ENCODE measurements at places on chromosomes 5 and 9.

DNA sequence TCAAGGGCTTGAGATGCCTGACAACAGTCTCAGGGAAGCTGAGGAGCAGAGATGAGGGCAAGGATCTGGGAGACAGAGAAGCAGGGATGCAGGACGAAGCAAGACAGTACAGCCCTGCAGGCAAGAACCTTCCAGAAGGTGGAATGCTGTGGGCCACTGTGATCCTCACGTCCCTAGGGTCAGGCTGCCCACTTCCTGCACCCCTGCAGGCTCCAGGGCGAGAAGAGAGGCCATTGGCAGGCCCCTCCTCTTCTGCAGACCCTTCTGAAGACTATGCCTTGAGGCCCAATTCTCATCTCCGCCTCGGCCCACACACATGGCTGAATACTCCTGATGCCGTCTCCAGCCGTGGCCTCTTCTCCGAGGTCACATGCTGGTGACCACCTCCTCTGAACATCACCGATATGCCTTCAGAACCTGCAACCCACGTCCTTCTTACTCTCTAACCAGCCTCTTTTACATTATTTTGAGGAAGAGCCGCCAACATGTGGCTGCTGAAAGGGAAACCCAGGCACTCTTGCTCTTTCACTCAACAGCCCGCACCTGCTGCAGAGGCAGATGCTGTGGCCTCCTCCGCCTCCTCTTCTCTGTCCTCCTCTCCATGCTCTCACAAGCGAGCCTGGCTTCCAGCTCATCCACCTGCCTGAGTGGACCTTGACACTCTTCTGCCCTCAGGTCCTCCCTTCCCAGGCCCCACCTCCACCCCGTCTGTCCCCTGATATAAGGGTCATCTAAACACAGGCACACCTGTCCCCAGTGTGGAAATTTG lies 181.5 kb downstream of the IRX2 start:
- DNase-seq: no peak

DNA sequence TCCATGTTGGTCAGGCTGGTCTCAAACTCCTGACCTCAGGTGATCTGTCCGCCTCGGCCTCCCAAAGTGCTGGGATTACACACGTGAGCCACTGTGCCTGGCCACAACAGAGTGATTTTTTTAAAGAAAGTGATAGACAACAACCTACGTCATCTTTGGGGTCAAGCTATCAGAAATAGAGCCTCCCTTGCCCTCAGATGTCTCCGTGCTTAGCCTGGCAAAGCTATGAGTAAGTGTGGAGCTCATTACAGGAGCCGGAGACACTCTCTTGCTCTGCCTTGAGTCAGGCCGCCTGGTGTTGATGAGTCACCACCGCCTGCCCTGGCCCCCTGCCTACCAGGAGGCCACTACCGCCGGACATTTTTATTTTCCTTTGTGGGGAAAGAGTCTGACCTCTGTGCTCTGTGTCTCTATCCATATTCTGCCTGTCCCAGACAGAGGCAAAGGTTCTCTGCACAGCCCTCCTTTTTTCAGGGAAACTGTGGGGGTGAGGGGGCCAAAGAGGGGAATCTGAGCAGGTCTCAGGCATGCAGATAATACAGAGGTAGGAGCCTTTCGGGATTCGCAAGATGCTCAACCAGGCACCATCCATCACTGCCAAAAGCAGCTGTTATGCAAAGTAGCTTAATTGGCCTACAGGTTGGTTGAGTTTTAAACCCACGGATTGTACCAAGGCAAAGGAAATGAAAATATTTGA lies 123.7 kb upstream of the CPEB4 start:
- no peak for DNase-seq

- peak; percentile 39 for DNase-seq
Measured at GRCh38 chr5:61306531-61307131, 25.4 kb upstream of the ZSWIM6 start.

- DNase-seq: no peak
Measured at GRCh38 chr9:75938946-75939345, 48.5 kb downstream of the PCSK5 start.

DNA sequence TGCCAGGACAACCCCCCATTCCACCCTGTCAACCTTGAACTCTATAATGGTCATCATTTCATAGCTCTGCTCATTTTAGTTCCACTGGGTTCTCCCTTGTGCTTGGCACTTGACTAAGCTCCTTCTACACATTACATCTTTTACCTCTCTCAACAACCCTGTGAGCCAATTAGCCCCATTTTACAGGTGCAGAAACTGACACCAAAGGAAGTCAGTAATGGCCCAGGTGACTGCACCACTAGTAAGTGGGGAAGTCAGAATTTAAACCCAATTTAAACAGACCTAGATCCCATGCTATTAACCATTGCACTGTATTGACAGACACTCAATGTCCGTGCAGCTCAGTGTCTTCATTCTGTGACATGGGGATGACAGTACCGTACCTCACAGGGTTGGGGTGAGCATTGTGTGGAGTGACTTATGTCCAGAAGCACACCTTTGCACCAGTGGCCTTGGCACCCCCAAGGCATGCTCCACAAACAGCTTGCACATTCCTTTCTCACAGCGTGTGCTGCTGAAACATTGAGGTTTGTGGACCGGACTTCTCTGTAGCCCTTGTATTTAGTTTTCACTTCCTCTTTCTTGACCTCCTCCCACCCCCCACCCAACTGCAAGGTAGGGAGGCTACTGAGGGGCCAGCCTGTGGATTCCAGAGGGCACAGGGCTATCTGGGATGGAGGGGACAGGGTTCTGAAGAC lies 23.1 kb downstream of the IRF1 start:
- no peak for DNase-seq

- no peak for DNase-seq
Measured at GRCh38 chr5:88226881-88227450, 41.7 kb downstream of the TMEM161B start.

GRCh38 chr5:74642543-74642863 lies 2.0 kb upstream of the ENC1 start:
- no peak for DNase-seq

DNA sequence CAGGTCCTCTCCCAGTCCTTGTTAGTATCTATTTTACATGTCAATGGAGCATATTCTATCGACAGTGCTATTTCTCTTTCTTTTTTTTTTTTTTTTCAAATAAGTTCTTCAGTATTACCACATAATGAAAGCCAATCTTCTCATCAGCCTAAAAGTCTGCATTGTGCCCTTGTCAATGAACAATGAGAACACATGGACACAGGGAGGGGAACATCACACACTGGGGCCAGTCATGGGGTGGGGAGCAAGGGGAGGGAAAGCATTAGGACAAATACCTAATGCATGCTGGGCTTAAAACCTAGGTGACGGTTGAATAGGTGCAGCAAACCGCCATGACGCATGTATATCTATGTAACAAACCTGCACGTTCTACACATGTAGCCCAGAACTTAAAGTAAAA lies 47.7 kb upstream of the TEX48 start:
- DNase-seq: no peak

DNA sequence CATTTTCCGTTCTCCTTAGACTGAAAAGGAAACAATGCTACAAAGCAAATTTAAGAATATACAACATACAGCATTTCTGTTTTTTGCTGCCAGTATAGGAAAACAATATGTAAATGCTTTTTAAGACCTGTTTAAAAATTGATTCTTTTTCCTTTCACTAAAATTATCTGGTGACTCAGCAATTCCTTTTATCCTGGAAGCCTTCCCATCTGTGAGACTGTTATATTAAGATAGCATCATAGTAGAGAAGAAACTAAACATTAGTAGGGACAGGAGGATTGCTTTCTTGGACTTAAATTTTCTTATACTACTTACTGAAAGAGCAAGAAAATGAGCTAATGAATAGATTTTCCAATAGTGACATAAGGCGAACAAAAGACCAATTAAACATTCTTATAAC lies 30.0 kb upstream of the GPR21 start:
- DNase-seq: no peak

GRCh38 chr5:157294407-157295091 lies 28.6 kb downstream of the CYFIP2 start:
- no peak for DNase-seq

DNA sequence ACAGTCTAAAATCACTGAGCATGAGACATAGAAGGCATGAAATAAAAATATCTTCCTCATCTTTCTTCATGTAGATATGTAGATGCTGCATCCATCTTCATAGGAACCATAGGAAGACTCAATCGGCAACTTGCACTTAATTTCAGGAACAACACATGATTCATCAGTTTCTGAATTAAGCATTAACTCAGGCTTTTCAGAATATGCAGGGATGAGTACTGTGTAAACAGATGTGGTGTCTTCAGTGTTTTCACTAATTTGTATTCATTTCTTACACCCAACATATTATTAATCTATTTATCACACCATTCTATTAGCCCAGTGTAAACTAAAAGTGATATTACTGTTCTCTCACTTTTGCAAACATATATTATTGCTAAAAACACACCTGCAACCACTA lies 305.9 kb upstream of the DAB2 start:
- no peak for DNase-seq

- DNase-seq: no peak
Measured at GRCh38 chr9:113501129-113501686, 37.7 kb downstream of the RGS3 start.

DNA sequence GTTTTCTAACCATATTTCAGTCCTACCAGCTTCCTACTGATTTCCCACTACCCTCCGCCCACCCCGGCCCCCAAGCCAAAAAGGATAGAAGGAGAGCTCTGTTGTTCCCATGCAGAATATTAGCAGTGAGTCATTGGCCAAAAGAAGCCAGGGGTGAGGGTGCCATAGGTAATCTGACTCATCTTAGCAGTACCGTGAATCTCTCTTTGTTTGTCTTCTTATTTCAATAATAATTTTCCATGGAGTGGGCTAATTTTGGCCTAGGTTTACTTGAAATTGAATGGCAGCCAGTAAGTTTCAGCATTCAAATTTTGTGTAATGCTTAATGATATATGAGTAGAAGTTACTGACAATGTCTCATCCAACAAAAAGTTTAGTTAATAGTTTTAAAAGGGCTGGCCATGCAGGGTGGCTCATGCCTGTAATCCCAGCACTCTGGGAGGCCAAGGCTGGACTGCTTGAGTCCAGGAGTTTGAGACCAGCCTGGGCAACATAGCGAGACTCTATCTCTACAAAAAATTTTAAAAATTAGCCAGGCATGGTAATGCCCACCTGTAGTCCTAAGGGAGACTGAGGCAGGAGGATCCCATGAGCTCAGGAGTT lies 74.2 kb downstream of the C9orf152 start:
- no peak for DNase-seq

DNA sequence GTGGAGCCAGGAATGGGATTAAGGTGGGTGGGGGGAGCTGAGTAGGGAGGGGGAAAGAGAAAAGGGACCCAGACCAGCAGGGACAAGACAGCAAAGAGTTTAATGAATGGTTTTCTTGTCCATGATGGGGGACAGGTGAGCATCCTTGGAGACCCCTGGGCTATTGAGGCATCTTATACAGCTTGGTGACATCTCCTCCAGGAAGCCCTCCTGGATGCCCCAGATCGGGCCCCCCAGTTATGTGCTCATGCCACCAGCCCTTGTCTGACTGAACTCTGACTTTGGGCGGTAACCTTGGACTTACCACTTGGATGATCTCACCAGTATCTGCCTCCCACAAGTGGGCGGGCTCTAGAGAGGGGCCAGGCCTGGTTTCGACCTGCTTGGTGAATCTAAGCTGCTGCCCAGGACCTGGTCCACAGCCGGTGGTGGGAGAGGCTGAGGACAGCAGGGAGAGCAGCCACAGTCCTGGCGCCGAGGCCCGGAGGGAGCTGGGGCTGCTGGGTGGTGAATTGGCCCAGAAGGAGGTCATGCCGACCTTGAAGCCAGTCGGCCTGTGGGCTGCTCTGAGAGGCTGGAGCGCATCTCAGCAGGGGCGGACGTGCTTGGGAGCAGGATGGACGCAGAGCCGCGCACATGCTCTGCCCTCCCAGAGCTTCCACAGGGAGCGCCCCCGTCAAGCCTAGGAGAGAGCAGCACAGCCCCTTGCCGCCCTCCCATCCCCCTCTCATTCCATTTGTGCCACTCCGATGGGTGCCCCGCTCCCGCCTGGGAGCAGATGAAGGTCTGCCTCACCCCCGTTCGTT lies 36.2 kb downstream of the UNC5A start:
- DNase-seq: peak; percentile 16

DNA sequence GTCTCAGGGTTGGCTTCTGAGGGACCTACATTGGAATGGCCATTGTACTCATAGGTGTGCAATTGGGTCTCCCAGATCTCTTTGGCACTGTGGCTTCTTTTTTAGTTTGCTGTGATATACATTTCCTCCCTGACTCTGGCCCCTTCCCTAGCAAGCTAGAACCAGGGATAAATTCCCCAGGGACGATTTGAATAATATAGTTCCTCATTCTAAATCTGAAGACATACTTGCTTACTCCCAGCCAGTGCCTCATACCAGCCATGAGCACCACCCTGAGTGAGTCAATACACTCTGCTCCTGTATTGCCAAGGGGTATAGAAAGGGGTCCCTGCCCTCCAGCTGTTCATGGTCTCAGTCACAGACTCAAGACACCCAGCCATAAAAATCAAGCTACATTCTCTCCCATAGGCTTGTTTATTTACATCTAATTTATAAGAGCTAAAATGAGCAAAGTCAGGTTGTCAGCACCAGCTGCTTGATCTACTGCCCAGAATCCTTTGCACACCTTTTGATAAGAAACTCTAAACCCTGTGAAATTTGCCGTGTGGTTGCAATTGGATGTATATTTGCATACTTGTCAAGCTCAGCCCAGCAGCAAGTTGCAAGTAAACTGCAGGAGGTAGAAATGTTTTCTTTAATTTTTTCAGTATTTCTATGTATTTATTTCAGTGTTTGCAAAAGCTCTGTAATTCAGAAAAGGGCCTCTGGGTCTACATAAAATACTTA lies 219.9 kb upstream of the IRX1 start:
- DNase-seq: no peak

GRCh38 chr5:32439086-32439642 lies 5.4 kb downstream of the ZFR start:
- DNase-seq: no peak

- no peak for DNase-seq
Measured at GRCh38 chr9:107269681-107270080, 13.4 kb upstream of the RAD23B start.

GRCh38 chr5:15850939-15851341 lies 328.7 kb downstream of the MARCHF11 start:
- no peak for DNase-seq

DNA sequence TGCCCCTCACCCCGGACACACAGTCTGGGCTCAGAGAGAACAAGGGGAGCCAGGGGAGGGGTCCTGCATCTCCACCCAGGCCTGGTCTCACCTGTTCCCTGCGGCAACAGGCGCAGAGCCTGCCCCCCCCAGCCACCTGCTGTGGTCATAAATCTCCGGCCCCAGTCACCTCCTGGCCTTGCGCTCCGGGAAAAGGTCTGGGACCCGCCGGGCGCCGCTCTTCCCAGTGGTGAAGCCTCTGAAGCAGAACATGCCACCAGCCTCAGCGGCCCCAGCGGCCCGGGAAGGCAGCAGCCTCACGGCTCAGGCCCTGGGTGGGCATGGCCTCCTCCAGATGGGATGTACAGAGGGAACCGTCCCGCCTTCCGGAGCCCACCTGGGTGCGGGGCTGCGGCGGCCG lies 20.6 kb downstream of the NOTCH1 start:
- DNase-seq: no peak
